ENCODE measurements at places on chromosomes 3 and 15.

GRCh38 chr3:118400086-118400485, 634.6 kb downstream of the IGSF11 start:
- no peak for DNase-seq

- DNase-seq = no peak
Measured at GRCh38 chr3:140469491-140469890, 208.4 kb upstream of the TRIM42 start.

- no peak for DNase-seq
Measured at GRCh38 chr3:16743276-16743675, 138.1 kb upstream of the DAZL start.

- DNase-seq = no peak
Measured at GRCh38 chr3:94615275-94616065, 552.6 kb downstream of the NSUN3 start.

DNA sequence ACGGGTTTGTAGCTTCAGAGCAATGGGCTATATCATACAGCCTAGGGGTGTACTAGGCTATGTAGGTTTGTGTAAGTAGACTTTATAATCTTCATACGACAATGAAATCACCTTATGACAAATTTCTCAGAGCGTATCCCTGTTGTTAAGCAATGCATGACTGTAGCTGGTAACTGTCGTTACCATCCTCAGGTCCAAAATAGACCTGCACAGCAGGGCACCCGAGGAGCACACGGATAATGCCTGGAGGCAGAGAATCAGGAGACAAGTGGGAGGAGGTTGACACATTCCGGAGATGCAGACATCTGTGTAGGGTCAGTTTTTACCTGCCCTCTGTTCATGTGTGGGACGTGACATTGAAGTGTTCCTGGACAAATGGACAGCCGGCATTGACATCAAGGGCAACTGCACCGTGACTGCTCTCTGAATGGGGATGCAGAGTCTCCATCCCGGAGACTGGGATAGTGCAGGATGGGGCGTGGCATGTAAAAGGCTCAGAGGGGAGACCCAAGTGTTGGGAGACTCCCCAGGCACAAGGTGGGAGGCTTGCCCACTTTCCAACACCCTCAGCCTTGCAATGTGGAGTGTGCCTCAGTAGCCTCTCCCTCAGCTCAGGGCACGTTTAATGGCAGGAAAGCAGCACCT, 45.9 kb upstream of the PGPEP1L start:
- DNase-seq = no peak

- DNase-seq = no peak
Measured at GRCh38 chr15:74825866-74826265, 561 bp upstream of the CPLX3 start.

DNA sequence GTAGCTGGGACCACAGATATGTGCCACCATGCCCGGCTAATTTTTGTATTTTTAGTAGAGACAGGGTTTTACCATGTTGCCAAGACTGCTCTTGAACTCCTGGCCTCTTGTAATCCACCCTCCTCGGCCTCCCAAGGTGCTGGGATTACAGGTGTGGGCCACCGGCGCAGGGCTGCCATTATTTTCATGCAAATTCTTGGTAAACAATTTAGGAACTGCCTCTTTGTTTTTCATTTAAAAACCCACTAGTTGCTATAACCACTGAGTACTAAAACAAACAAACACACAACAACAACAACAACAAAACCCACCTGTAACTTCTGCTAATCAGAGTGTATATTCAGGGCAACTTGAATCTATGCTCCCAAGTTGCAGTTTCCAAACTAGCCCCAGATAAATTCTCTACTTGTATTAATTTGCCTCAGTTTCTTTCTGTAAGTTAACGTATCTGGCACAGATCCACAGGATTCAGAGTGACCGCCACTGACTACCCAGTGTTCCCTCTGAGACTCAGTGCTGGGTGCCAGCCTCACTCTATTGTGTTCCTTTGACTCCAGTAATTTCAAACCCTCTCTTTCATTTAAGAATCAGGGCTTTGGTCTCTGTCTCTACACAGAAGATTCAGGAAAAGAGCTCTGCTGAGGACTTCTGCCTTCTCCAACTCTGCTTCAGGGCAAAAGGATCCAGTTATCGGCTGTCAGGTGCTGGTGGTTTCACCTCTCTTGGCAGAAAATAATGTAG, 18.6 kb upstream of the ZNF710 start:
- no peak for DNase-seq

DNA sequence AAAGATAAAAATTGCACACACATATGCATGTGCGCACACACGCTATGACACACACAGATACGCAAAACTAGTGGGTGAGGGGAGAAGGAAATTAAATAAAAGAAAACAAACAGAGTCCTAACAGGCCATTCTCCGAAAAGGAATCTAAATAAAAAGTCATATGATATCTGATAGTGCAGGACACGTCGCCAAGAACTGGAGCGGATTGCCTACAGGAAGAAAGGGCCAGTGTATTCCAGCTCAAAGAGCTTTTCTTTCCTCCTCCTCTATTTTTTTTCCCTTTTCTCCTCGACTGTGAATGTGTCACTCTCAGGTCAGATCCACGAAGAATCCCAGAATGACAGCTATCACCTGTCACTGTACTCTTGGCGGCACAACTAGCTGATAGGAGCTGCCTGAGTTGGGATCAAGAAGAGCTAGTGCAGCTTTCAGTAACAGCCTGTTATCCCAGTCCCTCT, 157.8 kb downstream of the TIGIT start:
- no peak for DNase-seq

- DNase-seq = no peak
Measured at GRCh38 chr3:123636431-123636841, 51.6 kb upstream of the HACD2 start.

GRCh38 chr15:46901001-46901400, 816.3 kb upstream of the SEMA6D start:
- DNase-seq = no peak

- DNase-seq = no peak
Measured at GRCh38 chr15:80573606-80574005, 121.5 kb upstream of the ABHD17C start.

DNA sequence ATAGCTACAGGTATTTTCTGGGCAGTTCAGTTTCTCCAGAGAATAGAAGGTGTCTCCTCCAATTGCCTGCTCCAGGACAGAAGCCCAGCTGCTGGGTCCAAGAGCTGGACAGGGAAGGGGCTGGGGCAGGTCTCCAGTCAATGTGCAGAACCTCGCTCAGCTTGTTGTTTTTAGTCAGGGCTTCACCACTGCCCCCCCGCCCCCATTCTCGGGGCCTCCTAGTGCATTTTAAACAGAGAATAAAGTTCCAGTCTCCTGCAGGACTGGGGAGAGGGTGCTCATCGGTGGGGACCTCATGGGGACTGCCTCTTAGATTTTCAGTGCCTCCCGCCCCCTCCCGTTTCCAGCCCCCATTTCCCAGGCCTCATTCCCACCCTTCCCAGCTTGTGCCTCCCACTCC, 216.6 kb downstream of the XXYLT1 start:
- DNase-seq = no peak

GRCh38 chr3:54591157-54591556, 336.7 kb downstream of the LRTM1 start:
- no peak for DNase-seq
